ENCODE measurements at places on chromosomes 7 and 10. TPM values are rescaled to one million over a fixed set of nuclear protein-coding genes. Genes with fewer than 3 reads are reported as not detected.
A peak's percentile ranks its signal among the peaks of the same experiment; 100 is the strongest.

TEX36 gene
- not detected for total RNA-seq

DNA sequence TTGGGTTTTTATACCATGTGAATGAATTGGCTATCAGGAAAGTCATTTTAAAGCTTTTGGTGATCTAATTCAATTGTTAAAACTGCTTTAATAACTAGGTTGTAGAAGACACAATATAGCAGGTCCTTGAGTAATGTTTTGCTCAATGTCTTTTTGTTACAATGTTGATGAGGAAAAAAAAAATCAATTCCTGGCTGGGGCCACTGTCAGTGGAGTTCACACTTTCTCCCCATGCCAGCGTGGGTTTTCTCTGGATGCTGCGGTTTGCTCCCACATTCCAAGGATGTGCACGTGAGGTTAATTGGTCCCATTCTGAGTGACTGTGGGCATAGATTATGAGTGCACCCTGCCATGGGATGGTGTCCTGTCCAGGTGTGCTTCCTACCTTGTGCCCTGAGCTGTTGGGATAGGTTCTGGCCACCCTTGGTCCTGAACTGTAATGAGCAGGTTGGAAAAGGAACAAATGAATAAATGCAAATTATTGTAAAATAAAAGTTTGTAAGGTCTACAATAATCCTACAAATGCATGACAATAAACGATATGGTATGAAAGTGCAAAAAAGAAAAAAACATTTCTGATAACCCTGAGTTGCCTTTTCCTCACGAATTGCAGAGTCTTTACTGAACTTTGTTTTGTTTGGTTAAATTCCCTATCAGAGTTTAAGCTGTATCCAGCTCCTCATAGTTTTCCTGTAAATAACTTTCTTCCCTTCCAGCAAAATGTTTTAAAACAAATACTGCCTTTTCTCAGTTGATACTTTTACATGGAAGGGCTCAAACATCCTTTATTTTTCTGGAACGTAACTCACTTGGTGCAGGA is 62.7 kb downstream of the AKR1C4 start:
- H3K36me3 ChIP-seq, result no peaks in the 10 kb centered on the region
- no peak overlapping the region for H3K4me3 ChIP-seq
- H3K27ac ChIP-seq, result no peak overlapping the region
- no peaks in the 10 kb centered on the region for H3K4me1 ChIP-seq
- no peak for DNase-seq

DNA sequence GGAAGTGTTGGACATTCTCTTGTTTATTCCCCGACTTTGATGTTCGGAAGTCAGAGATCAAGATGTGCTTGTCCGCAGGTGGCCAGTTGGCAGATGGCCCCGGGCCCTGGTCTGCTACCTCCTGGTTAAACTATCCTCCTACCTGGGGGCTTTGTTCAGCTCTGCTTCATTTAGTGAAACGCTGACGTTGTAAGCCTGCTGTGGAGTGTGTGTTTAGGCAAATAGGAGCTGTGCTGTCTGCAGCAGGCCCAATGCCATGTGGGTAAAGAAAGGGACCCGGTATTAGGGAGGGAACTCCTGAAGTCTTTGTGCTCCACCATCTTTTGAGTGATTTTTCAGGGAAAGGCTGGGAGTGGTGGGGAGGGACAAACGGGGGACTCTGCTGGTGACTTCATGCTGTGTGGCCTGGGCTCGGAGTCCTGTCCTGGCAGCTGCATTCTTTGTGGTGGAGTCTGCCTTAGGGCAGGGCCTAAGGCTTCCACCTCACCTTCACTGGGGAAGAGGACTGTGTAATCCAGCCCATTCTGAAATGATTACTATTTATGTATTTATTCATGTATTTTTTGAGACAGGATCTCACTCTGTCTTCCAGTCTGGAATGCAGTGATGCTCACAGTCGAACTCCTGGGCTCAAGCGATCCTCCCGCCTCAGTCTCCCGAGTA is 171.1 kb upstream of the KLF6 start:
- no peaks in the 10 kb centered on the region for H3K36me3 ChIP-seq
- DNase-seq, result no peak
- H3K27ac ChIP-seq, result no peak overlapping the region
- no peak overlapping the region for H3K4me3 ChIP-seq
- peaks cover 4% of the 10 kb centered on the region for H3K4me1 ChIP-seq

GRCh38 chr7:73809467-73809951 is 21.3 kb upstream of the CLDN4 start:
- no peaks in the 10 kb centered on the region for H3K36me3 ChIP-seq
- H3K4me3 ChIP-seq, result no peak overlapping the region
- H3K27me3 ChIP-seq, result no peaks in the 10 kb centered on the region
- peaks cover 6% of the 10 kb centered on the region for H3K4me1 ChIP-seq

GRCh38 chr10:98047009-98047741 is 16.8 kb upstream of the CRTAC1 start:
- no peak for DNase-seq
- H3K27me3 ChIP-seq, result no peaks in the 10 kb centered on the region
- H3K4me1 ChIP-seq, result no peaks in the 10 kb centered on the region
- H3K36me3 ChIP-seq, result no peaks in the 10 kb centered on the region

DNA sequence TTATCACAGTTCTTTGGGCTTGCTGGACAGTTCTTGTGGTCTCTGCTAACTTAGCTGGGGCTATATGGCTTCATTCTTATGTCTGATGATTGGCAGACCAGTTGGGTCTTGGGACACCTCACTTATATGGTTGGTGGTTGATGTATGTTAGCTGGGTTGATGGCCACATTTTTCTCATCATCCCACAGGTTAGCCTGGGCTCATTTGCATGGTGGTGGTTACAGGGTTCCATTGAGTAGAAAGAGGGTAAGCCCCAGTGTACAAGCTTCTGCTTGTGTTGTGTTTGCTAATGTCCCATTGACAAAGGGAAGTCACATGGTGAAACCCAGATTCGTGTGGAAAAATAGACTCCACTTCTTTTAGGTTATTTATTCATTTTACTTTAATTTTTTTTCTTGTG is 40.6 kb downstream of the TMEM60 start:
- H3K4me3 ChIP-seq, result no peak overlapping the region
- H3K27me3 ChIP-seq, result no peaks in the 10 kb centered on the region
- no peaks in the 10 kb centered on the region for H3K4me1 ChIP-seq
- H3K36me3 ChIP-seq, result no peaks in the 10 kb centered on the region
- DNase-seq, result no peak

ADK gene
- total RNA-seq, result 15.7 TPM

- H3K27me3 ChIP-seq, result no peaks in the 10 kb centered on the region
- no peak overlapping the region for H3K27ac ChIP-seq
- no peak for DNase-seq
Measured at GRCh38 chr7:96248405-96248804, 73.5 kb downstream of the SLC25A13 start.

HGF gene
- total RNA-seq, result 4.5 TPM

GRCh38 chr7:113247198-113247597 is 128.8 kb upstream of the SMIM30 start:
- no peaks in the 10 kb centered on the region for H3K27me3 ChIP-seq
- DNase-seq, result no peak
- no peak overlapping the region for H3K4me3 ChIP-seq

DNA sequence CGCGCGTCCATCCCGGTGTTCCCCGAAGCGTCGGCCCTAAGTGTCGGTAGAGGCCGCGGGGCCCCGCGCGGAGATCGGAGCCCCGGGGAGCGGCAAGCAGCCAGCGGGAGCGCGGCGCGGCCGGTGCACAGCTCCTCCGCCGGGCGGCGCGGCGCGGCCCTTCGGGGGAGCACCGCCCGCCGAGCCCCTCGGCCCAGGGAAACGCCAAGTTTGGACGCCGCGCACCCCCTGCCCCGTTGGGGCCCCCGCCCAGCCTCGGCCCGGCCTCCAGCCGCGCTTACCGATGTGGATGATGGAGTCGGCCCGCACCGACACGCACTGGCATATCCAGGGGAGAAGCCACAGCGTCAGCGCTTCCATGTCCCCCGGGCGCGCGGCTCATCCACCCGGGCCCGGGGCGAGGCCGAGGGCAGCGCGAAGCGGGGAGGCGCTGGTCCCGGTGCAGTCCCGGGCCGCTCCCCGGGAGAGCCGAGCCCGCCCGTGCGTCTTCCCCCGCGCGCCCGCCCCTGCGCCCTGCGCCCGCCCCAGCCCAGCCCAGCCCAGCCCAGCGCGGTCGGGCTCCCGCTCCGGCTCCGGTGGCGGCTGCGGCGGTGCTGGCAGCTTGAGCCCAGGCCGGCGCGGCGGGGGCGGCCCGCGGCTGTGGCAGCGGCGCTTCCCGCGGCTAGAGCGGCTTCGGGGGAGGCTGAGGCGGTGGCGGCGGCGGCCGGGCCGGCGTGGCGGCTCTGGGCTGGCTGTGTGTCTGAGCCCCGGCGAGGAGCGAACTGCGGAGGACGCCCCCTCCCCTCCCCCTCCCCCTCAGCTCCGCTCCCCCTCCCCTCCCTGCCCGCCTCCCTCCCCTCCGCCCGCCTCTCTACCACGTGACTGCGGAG is at the start of gene GRID1:
GRID1 (minus strand) TSS at position 763 of the 869 bp plus-strand sequence.
- peak within 1 kb of the TSS; percentile 31 for H3K27ac ChIP-seq
- peak within 1 kb of the TSS; percentile 30 for H3K4me3 ChIP-seq
- no peaks in the 10 kb centered on the region for H3K36me3 ChIP-seq
- no peaks in the 10 kb centered on the region for H3K4me1 ChIP-seq
- no peak for DNase-seq

YKT6 gene
- 55.2 TPM for total RNA-seq

CPXM2 gene
- total RNA-seq, result 8.2 TPM

AKR1C3 gene
- total RNA-seq, result 860 TPM

CFAP46 gene
- not detected for total RNA-seq

- no peak for DNase-seq
- H3K4me3 ChIP-seq, result no peak overlapping the region
- no peaks in the 10 kb centered on the region for H3K27me3 ChIP-seq
- H3K36me3 ChIP-seq, result no peaks in the 10 kb centered on the region
Measured at GRCh38 chr10:51635436-51635835, 64.0 kb downstream of the CSTF2T start.

GRCh38 chr7:25801214-25801613 is 350.8 kb upstream of the NFE2L3 start:
- no peaks in the 10 kb centered on the region for H3K4me1 ChIP-seq
- no peak overlapping the region for H3K27ac ChIP-seq
- H3K27me3 ChIP-seq, result no peaks in the 10 kb centered on the region
- H3K36me3 ChIP-seq, result no peaks in the 10 kb centered on the region

GRCh38 chr7:119929891-119930290 is 343.1 kb upstream of the KCND2 start:
- DNase-seq, result no peak
- H3K4me3 ChIP-seq, result no peak overlapping the region
- H3K4me1 ChIP-seq, result no peaks in the 10 kb centered on the region
- H3K36me3 ChIP-seq, result no peaks in the 10 kb centered on the region

GRCh38 chr10:93437946-93438612 is 44.1 kb downstream of the MYOF start:
- no peaks in the 10 kb centered on the region for H3K27me3 ChIP-seq
- H3K27ac ChIP-seq, result peak overlapping the region; percentile 95

DNA sequence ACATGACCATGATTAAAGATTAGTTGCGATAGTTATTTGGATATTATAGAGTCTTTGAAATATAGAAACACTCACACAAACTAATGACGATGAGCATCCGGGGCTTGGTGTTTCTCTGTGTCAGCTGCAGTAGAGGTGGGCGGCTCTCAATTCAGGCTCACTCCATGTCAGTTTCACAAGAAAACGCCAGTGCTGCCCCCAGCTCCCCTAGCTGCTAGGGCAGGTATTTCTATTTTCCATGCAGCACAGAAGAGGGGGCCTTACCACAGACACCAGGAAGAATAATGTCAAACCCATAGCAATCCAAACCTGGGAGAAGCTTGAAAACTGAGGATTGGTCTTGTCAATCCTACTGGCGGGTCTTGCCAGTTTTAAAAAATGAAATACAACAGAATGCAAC is 197.1 kb downstream of the PHTF2 start:
- no peaks in the 10 kb centered on the region for H3K4me1 ChIP-seq
- H3K27me3 ChIP-seq, result no peaks in the 10 kb centered on the region
- DNase-seq, result no peak
- no peak overlapping the region for H3K4me3 ChIP-seq
- H3K36me3 ChIP-seq, result no peaks in the 10 kb centered on the region
